Immature natural killer cell (primary cell): ENCODE measurements at places on chromosomes 16 and 17.

- no peak for DNase-seq
- no peak overlapping the region for H3K4me3 ChIP-seq
- no peaks in the 10 kb centered on the region for H3K36me3 ChIP-seq
- H3K27ac ChIP-seq = no peak overlapping the region
Measured at GRCh38 chr17:55607731-55608341, 96.6 kb upstream of the SMIM36 start.

DNA sequence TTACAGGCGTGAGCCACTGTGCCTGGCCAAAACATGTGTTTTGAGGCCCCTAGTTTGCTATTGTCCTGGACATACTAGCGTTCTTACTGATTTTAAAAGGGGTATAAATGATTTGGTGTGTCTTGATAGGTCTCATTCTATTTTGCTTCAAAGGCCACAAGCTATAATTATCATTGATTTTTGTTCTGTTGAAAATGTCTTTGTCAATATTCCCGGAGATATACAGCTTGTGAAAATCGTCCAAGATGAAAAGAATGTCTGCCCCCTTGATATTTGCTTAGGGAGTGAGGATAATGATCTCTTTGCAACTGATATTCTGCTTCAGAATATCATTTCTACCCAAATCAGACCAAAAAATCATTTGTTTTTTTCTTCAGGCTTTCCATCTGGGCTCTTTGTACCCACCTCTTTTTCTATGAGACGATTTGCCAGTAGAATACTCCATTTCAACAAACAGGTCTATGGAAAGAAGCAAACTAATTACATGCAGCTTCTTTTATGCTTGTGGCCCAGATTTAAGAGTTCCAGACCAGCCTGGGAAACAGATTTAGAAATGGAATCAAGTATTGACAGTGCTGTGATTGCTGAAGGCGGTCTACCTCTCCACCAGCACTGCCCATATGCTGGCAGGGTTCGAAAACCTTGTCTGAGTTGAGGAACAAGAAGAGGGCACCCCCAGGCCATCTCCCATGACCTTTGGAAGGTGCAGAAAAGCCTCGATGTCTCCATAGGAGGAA lies 14.1 kb upstream of the ST6GALNAC1 start:
- no peak for DNase-seq
- peaks cover 22% of the 10 kb centered on the region for H3K4me1 ChIP-seq
- no peaks in the 10 kb centered on the region for H3K27me3 ChIP-seq
- peak overlapping the region; percentile 7 for H3K4me3 ChIP-seq
- no peaks in the 10 kb centered on the region for H3K36me3 ChIP-seq

GRCh38 chr17:82544431-82545070 lies 25.0 kb downstream of the FOXK2 start:
- no peak for DNase-seq
- H3K4me3 ChIP-seq = no peak overlapping the region
- H3K27ac ChIP-seq = peak overlapping the region; percentile 32
- H3K27me3 ChIP-seq = no peaks in the 10 kb centered on the region
- no peaks in the 10 kb centered on the region for H3K36me3 ChIP-seq

DNA sequence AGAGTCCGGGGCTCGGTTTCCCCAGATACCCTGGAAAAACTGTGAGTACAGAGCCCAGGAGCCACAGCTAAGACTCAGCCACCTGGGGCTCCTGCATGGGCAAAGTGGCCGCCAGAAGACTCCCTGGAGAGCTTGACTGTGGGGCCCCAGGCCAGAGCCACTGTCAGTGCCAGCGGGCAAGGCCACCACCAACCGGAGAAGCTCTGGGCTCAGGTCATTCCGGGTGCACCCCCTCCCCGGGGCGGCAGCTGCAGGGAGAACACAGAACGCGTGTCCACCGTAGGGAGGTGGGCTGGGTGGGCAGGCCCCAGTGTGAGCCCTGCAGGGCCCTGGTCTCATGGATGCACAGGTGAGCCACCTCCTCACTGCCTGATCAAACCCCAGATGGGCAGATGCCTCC lies 22.3 kb upstream of the RBFOX3 start:
- H3K27ac ChIP-seq = no peak overlapping the region
- no peak overlapping the region for H3K4me3 ChIP-seq
- DNase-seq = no peak

DNA sequence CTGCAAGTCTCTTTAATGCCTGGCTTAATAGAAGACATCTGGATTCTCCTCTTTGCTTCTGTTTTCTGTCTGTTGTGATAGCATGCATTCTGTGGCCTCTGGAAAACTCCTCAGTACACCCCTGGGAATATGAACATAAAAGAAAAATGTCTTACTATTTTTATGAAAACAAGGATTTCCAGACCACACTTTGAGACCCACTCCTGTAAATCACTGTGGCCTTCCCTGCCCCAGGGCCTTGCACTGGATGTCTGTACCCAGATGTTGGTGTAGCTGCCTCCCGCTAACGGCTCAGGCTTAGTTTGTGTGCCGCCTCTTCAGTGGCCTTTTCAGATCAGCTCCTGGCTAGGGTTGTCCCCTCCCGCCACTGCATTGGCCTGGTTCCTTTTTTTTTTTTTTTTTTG lies 126.6 kb downstream of the SOCS1 start:
- no peak for DNase-seq
- peak overlapping the region; percentile 53 for H3K27ac ChIP-seq
- no peak overlapping the region for H3K4me3 ChIP-seq
- H3K36me3 ChIP-seq = peaks cover 7% of the 10 kb centered on the region
- no peaks in the 10 kb centered on the region for H3K27me3 ChIP-seq
- peaks cover 25% of the 10 kb centered on the region for H3K4me1 ChIP-seq

DNA sequence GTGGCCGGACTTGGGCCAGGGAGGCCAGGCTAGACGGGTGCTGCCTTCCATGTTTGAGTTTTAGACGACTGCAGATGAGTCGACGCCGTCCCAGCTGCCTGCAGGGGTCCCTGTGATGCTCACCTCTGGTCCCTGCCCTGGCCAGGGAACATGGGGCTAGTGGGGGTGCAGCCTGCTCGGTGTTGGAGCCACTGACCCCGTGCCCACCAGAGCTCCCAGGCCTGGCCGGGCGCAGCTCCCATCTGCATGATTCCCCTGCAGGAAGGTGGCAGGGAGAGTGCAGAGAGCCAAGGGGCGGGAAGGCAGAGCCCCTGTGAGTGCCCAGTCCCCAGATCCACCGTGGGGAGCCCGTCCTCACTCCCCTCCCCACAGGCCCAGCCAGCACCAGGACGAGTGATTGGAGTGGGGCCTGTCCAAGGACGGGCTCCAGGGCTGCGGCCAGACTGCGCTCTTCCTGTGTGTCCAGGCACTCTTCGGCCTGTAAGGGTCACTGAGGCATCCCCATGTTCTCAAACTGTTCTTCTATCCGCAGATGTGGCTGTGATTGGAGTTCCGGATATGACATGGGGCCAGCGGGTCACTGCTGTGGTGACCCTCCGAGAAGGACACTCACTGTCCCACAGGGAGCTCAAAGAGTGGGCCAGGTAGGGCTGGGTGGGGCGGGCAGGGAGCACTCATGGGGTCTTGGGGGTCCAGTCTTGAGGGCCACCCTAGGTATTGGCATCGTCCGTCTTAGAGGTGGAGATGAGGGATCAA lies 26.0 kb upstream of the CDH15 start:
- no peaks in the 10 kb centered on the region for H3K4me1 ChIP-seq
- H3K27ac ChIP-seq = no peak overlapping the region
- H3K36me3 ChIP-seq = peaks cover 11% of the 10 kb centered on the region
- DNase-seq = no peak

DNA sequence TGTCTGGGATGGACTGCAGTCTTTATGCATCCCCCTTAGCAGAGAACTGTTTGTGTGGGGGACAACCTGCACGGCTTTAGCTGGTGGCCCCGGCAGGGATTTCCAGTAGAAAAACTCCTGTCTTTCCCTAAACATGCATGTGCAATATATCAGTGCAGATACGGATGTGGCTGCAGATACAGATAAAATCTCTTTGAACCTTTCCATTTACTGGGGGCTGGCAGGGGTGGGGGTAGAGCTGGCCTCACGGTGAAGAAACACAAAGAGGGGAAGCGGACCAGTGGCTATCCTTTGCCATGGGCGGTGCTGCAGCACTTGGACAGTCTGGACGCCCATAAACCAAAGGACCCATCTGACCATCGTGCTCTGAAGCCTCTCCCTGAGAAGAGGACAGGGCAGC lies 201.3 kb downstream of the ZFHX3 start:
- H3K4me1 ChIP-seq = peaks cover 36% of the 10 kb centered on the region
- no peaks in the 10 kb centered on the region for H3K36me3 ChIP-seq
- H3K27me3 ChIP-seq = peaks cover 6% of the 10 kb centered on the region
- no peak overlapping the region for H3K4me3 ChIP-seq
- DNase-seq = no peak

DNA sequence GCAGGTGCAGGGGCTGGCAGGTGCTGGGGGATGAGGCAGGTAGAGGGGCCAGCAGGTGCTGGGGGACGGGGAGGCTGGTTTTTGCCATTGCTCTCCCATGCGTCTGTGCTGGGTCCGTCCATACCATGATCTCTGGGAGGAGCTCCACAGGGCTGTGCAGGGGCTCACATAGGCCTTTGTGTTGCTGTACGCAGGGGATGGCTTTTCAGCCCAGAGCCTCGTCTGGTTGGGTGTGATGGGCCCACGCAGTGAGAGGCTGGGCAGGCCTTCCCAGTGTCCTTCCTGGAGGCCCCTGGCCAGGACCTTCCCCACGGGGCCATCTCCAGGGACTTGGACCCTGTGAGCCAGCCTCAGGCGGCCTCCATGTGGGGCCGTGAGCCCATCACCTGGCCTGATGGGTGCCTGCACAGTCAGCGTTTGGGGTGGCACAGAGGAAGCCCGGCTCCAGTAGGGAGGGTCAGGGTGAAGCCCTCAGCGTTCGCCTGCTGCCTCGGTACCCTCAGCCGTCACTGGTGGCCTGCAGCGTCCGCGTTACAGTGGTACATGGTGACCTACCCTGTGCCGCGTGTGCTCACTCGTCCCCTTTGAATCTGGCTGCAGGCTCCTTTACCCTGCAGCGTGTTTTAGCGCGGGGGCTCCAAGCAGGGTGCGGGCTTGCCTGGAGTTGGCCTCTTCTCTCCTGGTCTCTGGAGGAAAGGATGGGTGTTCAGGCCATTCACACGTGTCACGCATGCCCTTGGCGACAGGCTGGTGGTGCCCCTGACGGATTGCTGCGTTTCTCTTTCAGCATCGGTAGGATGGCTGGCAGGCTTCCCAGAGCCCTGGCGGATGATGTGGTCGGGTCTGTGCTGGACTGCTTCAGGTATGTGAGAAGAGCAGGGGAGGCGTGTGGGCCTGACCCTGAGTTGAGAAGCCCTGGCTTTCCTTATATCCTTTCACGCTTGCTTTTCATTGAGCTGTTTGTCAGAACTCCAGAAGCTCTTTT lies 30.6 kb downstream of the ZNF750 start:
- peak overlapping the region; percentile 41 for H3K27ac ChIP-seq
- no peak for DNase-seq
- no peaks in the 10 kb centered on the region for H3K27me3 ChIP-seq
- peaks cover 4% of the 10 kb centered on the region for H3K36me3 ChIP-seq
